ENCODE measurements at places on chromosomes 12 and 14.
A peak's percentile ranks its signal among the peaks of the same experiment; 100 is the strongest.

DNA sequence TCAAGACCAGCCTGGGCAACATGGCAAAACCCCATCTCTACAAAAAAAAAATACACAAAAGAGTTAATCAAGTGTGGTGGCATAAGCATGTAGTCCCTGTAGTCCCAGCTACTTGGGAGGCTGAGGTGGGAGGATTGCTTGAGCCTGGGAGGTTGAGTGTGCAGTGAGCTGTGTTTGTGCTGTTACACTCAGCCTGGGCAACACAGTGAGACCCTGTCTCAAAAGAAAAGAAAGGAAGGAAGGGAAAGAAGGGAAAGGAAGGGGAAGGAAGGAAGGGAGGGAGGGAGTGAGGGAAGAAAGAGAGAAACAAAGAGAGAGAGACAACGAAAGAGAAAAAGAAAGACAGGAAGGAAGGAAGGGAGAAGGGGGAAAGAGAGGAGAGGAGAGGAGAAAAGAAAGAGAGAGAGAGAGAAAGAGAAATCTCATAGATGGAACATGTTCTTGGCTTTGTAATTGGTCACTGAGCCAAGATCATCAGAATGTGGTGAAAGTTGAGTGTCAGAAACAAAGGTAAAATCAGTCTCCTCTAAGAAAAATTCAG lies 26.8 kb upstream of the NAP1L1 start:
- DNase-seq = no peak

GRCh38 chr14:77889971-77890442 lies 90.1 kb downstream of the ADCK1 start:
- peak; percentile 93 for DNase-seq

- DNase-seq = no peak
Observed at GRCh38 chr12:101455685-101456084, 19.5 kb upstream of the SPIC start.

DNA sequence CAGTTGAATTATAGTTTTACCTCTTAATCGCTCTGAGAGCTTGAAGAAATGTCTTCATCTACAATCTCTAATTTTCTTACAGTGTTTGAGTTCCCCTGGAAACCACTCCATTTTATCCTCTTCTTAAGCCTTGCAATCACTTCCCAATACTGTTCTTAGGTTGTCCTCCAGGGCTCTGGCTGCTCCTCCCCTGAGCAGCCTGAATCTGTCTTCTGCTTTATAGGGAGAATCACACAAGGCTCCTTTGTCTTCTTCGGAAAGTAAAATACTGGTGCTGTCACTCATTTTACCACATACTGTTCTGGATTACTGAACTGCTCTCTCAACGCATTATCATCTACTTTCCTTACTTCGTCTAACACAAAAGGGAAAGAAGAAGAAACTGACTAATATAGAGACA lies 133.7 kb downstream of the MDGA2 start:
- no peak for DNase-seq

DNA sequence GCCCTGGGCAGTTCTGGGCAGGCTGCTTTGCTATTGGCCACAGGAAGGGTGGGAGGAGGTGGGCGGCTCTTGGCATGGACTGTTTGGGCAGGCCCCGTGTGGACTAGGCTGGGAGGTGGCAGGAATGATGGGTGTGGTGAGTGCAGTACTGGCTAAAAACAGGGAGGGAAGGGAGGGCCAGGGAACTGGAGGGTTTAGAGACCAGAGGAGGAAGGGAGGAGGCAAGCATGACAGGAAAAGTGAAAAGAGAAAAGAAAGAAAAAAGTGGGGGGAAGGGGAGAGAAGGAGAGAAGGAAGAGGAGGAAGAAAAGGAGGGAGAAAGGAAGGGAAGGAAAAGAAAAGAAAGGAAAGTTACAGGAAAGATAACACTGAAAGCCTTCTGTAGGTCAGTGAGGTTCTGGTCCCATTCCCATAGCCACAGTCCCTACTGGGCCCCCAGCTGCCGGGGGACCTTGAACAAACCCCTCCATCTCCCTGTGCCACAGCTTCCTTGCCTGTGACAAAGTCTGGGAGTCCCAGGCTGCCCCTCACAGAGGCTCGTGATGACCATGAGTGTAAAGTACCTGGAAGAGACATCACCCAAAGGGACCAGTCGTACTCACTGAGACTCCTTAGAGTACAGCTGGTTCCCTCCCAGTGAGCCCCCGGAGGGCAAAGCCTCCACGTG lies 1.1 kb upstream of the C14orf132 start:
- peak; percentile 70 for DNase-seq

- DNase-seq = peak; percentile 33
Observed at GRCh38 chr14:68734231-68734732, 58.6 kb downstream of the ZFP36L1 start.

DNA sequence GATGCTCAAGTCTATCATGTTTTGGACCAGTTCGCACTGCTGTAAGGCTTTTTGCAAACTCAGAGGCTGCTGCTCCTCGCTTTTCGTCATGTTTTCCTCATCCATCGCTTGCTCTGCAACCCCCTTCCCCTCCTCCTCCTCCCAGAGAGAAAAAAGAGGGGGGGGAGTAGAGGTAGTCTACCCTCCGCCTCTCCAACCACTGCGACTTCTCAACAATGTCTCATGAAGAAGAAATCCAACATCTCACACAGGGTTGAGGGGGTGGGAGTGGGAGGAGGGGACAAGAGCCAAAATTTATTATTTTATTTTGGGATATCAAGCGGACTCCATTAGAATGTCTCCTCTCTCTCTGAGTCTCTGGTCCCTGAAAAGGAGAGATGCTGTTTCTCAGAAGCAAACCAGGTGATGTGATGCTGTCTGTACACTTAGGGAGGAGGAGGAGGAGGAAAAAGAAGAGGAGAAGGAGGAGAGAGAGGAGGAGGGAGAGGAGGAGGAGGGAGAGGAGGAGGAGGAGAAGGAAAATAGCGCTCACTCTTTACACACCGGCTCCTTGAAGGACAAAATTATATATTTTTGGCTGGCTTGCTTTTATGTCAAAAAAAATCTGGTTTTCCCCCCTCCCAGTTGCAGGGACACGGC lies 520 bp downstream of the KSR2 start:
- no peak for DNase-seq

- DNase-seq = no peak
Observed at GRCh38 chr14:88212691-88213090, 110.4 kb downstream of the KCNK10 start.

DNA sequence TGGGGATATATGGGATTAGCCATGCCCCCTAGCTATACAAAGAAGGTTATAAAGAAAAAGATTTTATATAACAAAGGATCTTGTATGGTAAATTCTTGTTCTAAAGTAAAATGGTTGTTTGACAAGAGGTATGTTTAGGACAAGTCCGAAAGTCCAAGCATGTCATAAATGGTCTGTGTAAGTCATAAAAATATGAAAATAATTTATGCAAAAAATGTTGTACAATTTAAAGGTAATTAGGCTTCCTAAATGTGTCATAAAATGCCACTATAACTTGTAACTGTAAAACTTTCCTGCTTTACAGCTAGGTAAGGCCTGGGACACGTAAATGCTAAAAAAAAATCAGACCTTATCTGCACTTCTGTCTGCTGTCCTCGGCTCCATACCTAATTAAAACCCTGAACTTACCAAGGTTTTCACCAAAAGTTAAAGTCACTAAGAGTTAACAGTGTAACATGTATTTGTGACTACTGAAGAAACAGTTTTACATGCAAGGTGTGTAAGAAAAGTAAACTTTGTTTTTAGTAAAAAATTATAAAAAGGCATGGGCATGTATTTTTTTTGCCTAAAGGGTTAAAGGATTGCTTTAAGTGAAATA lies 110.0 kb upstream of the RESF1 start:
- DNase-seq = peak; percentile 17

- DNase-seq = peak; percentile 95
Observed at GRCh38 chr12:124916374-124917134, 2.1 kb upstream of the UBC start.

DNA sequence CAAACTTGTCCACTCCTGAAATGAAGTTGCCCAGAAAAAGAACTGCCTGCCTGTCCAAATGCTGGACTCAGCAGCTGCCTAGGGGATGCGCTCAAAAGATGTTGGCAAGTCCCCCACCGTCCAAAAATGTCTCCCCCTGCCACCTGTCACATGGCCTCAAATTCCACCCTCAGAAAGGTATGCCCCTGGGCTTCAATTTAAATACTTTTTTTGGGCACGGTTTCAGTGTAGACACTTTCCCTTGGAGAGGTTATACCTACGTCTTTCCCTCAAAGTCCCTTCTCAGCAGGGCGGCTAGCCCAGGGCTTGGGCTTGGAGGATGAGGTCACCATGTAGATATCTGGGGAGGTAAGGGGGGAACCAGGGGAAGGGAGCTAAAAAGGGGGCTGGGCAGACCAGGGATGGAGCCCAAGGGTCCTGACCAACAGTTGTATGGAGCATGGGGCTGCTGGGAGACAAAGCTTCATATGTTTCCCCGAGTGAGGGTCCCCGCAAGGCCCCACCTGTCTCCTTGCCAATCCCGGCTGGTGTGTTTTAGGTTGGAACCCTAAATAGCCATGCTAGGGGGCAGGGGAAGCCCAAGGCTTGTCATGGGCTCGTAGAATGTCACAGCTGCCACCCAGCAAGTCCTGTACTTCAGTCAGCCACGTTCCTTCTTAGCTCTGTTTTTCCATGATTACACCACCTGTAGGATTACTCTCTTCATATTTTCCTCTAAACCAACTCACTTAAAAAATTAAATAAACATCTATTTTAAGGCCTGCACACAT lies 131.2 kb upstream of the TBX3 start:
- DNase-seq = no peak

DNA sequence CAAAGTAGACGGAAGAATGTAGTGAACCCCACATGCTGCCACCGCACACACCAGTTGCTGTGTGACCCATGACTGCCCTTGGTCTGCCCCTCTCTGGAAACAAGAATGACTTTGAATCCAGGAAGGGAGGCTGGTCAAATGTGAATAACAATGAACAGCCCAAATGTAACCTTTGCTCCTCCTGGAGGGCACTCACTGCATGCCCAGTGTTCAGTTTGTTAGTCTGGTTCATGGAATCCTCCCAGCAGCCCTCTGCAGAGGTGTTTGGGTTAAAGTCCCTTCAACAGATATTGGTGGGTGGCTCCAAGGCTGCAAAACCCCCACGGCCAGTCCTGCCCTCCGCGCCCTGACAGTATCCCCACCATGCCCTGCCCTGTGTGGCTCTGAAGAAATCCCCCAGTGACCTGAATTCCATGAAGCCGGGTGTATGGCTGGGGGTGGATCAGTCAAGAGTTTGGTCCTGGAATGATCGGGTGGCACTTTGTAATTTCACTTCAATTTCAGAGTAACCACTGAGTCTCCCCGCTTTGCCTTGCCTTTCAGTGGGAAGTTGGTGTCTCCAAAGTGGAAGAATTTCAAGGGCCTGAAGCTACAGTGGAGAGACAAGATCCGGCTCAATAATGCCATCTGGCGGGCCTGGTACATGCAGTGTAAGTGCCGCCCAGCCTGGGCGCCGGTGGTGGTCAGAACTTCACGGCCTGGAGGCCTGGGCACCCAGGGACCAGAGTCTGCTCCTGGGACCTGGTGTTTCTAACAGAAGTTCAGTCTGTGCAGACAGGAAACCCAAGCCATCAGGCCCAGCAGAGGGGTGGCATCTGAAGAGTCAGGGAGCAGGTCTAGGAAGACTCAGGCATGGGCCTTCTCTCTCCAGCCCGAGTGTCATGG lies 47.1 kb downstream of the IL31 start:
- no peak for DNase-seq

GRCh38 chr12:12182703-12183365 lies 84.0 kb downstream of the LRP6 start:
- DNase-seq = peak; percentile 80

DNA sequence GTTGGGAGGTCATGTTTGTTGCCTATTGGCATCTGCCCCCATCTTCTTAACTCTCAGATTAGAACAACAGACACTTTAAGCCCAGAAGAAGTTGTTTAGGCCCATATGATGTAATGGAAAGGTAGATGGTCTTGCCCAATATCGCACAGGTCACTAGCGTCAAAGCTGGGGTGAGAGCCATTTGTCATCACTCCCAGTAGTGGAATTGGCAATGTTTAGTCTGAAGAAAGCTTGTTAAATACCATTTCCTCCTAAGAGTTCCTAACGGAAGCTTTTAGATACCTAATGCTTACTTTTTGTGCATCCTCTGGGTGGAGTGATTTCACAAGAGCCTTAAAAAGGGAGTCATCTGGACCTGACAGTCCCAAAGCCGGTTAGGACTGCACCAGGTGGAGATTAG lies 125.4 kb downstream of the DACT1 start:
- no peak for DNase-seq

GRCh38 chr14:39302124-39302810 lies 68.6 kb downstream of the MIA2 start:
- no peak for DNase-seq

- DNase-seq = no peak
Observed at GRCh38 chr12:1574865-1575259, 19.5 kb downstream of the FBXL14 start.

DNA sequence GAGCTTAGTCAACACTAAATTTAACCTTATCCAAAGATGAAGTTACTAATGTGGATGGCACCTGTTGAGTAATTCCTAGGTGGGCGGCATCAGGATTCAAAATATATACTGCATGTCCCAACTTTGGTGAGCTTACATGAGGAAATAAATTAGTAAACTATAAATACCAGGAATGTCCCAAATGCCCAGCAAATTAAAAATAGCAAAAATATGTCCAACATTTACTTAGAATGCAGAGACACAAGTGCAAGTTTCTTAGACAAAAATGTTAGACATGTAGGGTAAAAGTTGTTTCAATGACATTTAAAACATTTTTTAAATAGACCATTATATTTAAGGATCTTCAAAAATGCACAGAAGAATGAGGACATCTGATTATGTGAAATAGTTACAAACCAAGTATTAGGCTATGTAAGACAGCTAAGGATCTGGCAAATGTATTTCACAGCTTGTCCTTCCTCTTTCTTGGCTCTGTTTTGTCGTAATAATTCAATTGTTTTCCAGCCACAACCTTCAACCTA lies 115.9 kb downstream of the NAV3 start:
- peak; percentile 62 for DNase-seq

- no peak for DNase-seq
Observed at GRCh38 chr14:33350366-33350990, 411.8 kb downstream of the NPAS3 start.

GRCh38 chr12:91743704-91744321 lies 401.8 kb downstream of the BTG1 start:
- no peak for DNase-seq

DNA sequence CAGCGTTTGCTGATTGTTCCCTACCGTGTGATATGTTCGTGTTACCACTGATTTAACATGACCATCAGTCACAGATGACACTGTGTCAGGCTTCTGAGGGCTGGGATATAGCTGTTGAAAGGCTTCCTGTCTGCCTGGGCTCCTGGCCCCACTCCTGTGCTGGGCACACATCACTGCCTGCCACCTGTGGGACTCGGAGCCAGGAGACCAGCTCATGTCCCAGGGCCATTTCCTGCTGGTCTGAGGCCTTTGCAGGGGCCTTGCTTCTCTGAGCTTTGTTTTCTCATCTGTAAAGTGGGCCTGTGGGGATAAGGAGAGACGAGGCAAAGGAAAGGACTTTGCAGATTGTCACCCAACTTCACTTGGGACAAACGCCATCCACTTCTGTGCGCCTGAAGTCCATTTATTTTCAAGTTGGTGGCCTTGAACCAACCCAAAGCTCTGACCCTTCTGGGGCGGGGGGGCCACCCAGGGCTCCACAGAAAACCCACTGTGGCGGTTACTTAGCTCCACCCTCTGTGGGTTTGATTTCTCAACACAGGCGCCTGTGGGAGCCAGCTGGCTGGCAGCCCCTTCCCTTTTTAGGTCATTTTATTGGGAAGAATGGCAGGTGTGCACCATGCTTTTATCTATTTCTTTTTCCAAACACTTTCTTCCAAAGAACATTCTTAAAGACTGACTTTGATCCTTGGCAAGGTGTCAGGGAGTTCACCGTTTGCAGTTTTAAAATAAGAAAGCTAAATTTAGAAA lies 54.1 kb downstream of the BEGAIN start:
- DNase-seq = peak; percentile 90
